Pulmonary artery endothelial cell (primary cell): ENCODE measurements at places on chromosomes 2 and 18. TPM values are rescaled to one million over a fixed set of nuclear protein-coding genes. Genes with fewer than 3 reads are reported as not detected.

Gene PXDN
- total RNA-seq: 249 and 307 TPM in 2 replicates

Gene NDC80
- 24.3 and 43.1 TPM in 2 replicates for total RNA-seq

Gene ERFE
- 0.46 and 0.53 TPM in 2 replicates for total RNA-seq

Gene SMYD1
- total RNA-seq: not detected in 2 replicates

Gene DUSP2
- 0.42 and 0.53 TPM in 2 replicates for total RNA-seq

Gene ERICH2
- not detected in 2 replicates for total RNA-seq

Gene EFR3B
- total RNA-seq: 0.28 and 0.40 TPM in 2 replicates

Gene IL37
- total RNA-seq: not detected in 2 replicates

Gene AQP12B
- not detected in 2 replicates for total RNA-seq

Gene SATB2
- total RNA-seq: 1.3 and 2.0 TPM in 2 replicates

Gene RNF149
- 100 and 103 TPM in 2 replicates for total RNA-seq

Gene CYRIA
- 23.3 and 27.0 TPM in 2 replicates for total RNA-seq

Gene TMEM237
- 31.5 and 81.9 TPM in 2 replicates for total RNA-seq

Gene REG3A
- total RNA-seq: not detected in 2 replicates

Gene GKN1
- total RNA-seq: not detected in 2 replicates

Gene RBM43
- 4.2 and 4.3 TPM in 2 replicates for total RNA-seq

Gene SMC6
- total RNA-seq: 36.2 and 39.0 TPM in 2 replicates

Gene TPO
- not detected in 2 replicates for total RNA-seq

Gene ZBTB7C
- not detected in 2 replicates for total RNA-seq

Gene TXNDC2
- under 0.01 TPM in 1 of 2 replicates, not detected in the other for total RNA-seq

Gene EN1
- not detected in 2 replicates for total RNA-seq

Gene SIX3
- not detected in 2 replicates for total RNA-seq

Gene CDH20
- not detected in 2 replicates for total RNA-seq

Gene ASPRV1
- total RNA-seq: 0.11 and 0.13 TPM in 2 replicates

Gene ARHGAP15
- total RNA-seq: not detected in 2 replicates

Gene UGT1A10
- not detected in 2 replicates for total RNA-seq

Gene FBXO15
- total RNA-seq: 0.18 TPM in 1 of 2 replicates, not detected in the other
